NCI-H1694 (cell line): ENCODE measurements at places on chromosomes 5 and 9.

DNA sequence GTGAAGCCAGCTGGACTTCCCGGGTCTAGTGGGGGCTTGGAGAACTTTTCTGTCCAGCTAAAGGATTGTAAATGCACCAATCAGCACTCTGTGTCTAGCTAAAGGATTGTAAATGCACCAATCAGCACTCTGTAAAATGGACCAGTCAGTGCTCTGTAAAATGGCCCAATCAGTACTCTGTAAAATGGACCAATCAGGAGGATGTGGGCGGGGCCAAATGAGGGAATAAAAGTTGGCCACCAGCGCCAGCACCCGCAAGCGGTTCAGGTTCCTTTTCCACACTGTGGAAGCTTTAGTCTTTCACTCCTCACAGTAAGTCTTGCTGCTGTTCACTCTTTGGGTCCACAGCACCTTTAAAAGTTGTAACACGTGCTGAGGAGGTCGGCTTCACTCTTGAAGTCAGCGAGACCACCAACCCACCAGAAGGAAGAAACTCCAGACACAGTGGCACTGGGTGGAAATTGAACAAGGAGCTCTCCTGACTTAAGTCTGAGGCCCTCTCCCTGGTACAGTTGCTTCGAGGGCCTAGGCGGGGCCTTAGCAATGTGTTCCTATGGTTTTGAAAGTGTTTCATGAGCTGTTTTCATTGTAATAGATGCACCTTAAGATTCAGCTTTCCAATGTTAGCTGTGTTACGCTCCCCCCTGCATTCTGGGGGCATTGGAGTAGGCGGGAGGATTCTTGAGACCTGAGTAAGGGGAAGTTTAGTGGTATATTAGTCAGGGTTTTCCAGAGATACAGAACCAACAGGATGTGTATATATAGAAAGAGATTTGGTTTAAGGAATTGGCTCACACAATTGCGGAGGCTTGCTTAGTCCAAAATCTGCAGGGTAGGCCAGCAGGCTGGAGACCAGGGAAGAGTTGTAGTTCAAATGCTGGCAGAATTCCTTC, 21.5 kb upstream of the MYO10 start:
- no peak for DNase-seq

- peak; percentile 27 for DNase-seq
Observed at GRCh38 chr9:117574099-117574498, 130.1 kb upstream of the TLR4 start.

DNA sequence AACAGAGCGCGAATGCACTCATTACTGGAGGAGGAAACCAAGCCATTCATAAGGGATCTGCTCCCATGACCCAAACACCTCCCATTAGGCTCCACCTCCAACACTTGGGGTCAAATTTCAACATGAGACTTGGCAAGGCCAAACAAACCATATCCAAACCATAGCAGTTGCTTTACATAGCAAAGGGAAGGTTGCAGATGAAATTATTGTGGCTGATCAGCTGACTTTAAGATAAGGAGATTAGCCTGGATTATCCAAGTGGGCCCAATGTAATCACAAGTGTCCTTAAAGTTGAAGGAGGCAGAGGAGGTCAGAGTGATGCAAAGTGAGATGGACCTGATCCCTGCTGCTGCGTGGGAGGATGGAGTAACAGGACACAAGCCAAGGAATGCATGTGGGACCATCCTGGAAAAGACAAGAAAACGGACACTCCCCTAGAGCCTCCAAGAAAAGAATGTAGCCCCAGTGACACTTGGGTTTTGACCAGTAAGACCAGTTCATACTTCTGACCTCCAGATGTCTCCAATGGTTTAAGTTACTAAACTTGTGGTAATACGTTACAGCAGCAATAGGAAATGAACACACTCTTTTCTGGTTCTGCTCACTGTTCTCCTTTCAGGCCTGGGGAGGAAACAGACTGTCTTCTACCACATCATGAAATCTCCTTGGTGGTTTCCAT, 167.3 kb downstream of the GNAQ start:
- no peak for DNase-seq

- DNase-seq, result no peak
Observed at GRCh38 chr5:77360381-77360780, 131.7 kb downstream of the WDR41 start.

GRCh38 chr5:74441616-74442015, 198.9 kb downstream of the ENC1 start:
- DNase-seq, result peak; percentile 2

- DNase-seq, result no peak
Observed at GRCh38 chr9:26462213-26462612, 430.4 kb downstream of the CAAP1 start.

DNA sequence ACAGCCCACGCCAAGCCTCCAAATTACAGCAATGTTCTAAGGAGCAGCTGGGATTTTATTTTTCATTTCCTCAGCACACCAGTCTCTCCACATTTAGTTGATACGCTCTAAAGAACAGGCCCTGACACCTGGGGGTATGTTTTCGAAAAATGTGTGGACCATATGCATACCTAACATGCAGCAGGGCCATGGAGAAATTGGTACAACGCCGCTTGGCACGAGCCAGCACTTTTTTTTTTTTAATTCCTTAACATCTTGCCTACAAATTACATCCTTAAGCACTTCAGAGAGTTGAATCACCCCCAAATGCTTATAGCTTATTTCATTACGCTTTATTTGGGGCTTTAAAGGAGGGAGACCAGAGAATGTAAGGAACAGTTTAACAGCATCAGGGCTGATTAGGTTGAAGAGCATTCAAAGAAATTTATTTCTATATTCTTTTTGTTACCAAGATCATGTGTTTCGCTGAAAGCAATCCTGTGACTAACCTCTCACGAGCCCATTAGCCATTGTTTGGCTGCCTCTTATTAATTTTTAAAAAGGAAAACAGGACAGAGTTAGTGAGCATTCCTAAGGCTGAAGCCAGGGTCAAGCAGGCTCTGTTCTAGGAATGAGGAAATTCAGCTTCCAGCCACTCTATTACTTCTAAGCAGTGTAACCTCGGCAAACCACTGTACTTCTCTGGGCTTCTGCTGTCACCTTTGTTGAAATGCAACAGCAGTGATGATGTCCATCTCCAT, 173.8 kb downstream of the ACTL7B start:
- no peak for DNase-seq

DNA sequence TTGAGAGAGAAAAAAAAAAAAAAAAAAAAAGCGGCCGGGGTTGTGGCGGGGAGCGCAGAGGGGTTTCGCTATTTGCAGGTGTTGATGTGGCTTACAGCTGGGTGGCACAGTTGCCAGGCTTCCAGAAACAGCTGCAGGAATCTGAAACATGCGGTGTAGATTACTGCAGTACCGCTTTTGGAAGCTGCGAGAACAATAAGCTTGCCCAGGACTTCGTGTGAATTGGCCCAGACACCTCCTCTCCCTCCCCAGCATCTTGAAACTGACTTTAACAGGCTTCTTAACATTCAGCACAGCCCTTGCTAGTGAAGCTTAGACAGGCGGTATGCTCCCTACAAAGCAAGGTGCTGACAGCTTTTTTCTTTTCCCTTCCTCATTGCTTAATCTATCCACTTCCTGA, 104.0 kb downstream of the ATP10B start:
- no peak for DNase-seq

- no peak for DNase-seq
Observed at GRCh38 chr9:78521680-78522079, 224.8 kb downstream of the PSAT1 start.

GRCh38 chr9:28938981-28939380, 1365.7 kb upstream of the C9orf72 start:
- DNase-seq, result no peak

GRCh38 chr5:13704396-13704795, 240.1 kb downstream of the DNAH5 start:
- no peak for DNase-seq

GRCh38 chr5:90182726-90183125, 226.8 kb downstream of the CETN3 start:
- no peak for DNase-seq

DNA sequence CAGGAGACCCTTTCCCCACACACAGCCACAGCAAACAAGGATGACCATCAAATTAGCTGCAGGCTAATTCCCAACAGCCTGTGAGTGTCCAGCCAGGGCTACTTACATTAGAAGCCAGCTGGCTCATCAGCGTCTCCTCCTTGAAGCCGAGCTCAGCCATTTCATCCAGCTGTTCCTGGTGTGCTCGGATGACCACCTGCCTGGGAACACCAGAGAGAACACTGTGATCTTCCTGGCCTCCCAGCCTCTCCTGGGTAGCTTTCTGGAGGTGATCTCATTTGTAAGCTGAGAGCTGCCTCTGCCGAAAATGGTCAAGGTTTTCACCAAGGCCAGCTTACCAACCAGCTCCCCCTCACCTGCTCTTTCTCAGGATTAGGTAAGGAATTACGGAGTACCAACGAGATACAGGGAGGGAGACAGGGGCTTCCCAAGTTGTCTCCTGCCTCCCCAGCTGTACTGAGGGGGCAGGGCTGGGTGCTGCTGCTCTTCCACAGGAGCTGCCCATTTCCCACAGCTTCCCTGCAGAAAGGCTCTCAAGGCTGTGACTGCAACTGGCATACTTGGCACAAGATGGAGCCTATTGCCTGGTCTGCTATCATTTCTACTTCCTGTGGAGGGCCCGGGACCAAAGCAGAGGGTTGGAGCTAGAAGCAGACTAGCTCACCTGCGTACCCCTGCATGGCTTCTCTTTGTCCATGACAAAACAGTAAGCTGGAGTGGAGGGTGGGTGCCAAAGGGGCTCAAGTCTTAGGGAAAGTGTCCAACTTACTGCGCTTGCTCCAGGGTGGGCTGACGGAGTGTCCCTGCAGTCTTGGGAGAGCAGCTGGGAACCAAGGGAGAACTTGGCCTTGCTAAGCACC, 73.9 kb downstream of the KIF24 start:
- DNase-seq, result no peak

- peak; percentile 7 for DNase-seq
Observed at GRCh38 chr9:17330097-17330496, 195.3 kb downstream of the CNTLN start.

GRCh38 chr9:134735441-134736175, 94.0 kb downstream of the COL5A1 start:
- no peak for DNase-seq

DNA sequence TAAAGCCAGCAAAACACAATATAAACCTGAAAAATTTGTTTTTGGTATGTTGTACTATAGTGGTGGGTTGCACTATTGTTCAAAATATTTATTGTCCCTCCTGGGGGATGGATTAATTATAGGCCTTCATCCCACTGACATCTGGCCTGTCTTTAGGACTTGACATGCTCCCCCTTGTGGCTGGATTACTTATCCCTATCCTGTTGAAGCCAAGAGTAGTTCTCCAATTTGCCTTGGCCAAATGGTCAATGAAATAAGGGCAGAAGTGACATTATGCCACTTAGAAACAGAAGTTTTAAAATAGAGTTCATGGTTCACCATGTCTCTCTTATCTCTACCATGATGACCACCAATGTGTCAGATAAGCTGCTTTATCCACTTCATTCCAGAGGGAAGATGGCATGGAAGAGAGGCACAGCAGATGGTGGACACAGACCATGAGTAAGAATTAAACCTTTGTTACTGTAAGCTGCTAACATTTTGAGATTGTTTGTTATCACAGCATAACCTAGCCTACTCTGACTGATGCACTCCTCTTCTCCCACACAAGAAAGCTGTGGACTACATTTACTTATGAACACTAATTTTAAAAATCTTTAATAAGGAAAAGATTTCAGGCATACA, 29.2 kb upstream of the ARHGEF28 start:
- DNase-seq, result peak; percentile 1
